ENCODE measurements at places on chromosomes 3 and 15.

- no peak for DNase-seq
These were observed 45.9 kb downstream of the NIPA2 start for GRCh38 chr15:22884344-22884743.

- no peak for DNase-seq
These were observed 83.0 kb downstream of the PDCD6IP start for GRCh38 chr3:33881156-33882064.

DNA sequence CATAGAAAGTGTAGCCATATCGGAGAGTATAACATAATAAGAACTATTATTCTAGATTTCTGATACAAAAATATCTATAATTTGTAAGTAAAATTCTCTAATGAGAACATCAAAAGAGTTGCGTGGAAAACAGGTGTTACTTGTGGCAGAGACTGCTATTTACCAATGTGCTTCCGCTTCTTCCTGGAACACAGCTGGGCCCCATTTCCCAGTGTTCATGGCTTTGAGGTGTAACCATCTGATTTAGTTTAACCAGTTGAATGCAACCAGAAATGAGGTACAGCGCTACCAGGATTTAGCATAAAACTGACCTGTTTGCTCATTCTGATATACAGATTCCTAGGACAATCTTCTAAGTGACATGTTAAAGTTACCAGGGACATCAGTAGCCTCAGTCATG lies 1055.2 kb downstream of the IGSF11 start:
- no peak for DNase-seq

GRCh38 chr3:186110975-186111974 lies 2.4 kb upstream of the ETV5 start:
- no peak for DNase-seq

- DNase-seq = no peak
These were observed 38.8 kb downstream of the CRTAP start for GRCh38 chr3:33152363-33153360.

DNA sequence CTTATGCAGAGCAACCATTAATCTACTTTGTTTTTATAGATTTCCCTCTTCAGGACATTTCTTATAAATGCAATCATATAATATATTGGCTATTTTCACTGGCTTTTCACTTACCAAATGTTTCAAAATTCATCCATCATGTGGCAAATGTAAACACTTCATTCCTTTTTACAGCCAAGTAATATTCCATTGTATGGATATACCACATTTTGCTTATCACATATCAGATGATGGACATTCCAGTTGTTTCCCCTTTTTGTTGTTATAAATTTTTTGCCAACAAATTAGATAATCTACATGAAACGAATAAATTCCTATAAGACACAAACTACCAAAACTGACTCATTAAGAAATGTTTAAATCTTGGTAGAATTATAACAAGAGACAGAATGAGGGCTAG lies 79.8 kb upstream of the CSPG5 start:
- DNase-seq = no peak

DNA sequence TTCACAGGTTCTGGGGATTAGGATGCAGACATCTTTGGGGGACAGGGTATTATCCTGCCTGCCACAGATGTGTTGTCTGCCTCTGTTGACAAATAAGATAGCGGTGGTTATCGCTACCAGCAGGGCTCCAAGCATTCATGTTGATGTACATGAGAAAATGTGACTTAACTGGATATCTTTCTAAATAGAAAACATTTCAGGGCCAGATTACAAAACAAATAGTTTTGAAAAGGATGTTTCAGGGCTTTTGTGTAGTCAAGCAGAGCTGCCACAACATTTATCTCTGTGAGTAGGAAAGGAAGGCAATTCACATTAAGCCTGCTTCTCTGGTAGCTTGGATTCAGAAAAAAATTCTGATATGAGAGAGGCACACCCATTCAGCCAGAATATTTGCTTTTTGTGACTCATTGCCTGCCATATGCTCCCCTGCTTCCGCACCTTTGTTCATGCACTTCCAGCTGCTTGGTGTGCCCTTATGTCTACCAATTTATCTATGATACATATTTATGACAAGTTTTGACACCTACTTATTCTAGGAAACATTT lies 22.8 kb downstream of the PLS1 start:
- DNase-seq = no peak

GRCh38 chr15:54518156-54518882 lies 540.1 kb downstream of the UNC13C start:
- no peak for DNase-seq

GRCh38 chr3:177382944-177383343 lies 185.7 kb upstream of the TBL1XR1 start:
- DNase-seq = no peak

DNA sequence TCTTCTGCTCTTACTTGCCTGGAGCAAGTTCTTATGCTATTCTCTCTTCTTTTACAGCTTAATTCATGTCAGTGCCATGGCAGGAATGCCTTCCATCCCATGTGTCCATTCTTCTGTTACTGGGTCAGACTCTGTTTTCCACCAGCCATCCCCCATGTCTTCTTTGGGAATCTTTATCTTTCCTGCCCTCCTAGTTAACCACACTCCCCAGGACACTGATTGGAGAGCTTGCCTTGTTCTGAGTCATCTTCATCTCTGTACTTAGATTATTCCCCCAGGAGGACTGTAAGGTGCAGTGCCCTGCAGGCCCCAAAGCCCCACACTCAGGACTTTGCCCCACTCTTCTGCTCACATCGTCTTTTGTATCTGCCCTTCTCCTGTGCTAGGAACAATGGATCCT lies 3.6 kb downstream of the ABHD17C start:
- no peak for DNase-seq

- no peak for DNase-seq
These were observed 78.1 kb upstream of the RNF7 start for GRCh38 chr3:141659821-141660613.

DNA sequence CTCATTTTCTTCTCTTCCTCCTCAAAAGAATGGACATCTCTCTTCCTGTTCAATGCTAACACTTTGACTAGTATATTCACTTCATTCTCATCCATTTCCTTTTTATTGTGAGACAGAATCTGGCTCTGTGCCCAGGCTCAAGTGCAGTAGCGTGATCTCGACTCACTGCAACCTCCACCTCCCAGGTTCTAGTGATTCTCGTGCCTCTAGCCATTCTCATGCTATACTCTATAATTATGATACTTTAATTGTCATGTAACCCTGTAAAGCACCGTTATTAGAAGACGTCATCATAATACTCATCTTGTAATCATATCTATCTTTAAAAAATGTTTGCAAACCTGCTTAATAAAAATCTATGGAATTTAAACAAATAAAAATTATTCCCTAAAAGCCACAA lies 107.0 kb downstream of the SHOX2 start:
- no peak for DNase-seq

- no peak for DNase-seq
These were observed 7.7 kb downstream of the HOMER2 start for GRCh38 chr15:82944821-82945220.

DNA sequence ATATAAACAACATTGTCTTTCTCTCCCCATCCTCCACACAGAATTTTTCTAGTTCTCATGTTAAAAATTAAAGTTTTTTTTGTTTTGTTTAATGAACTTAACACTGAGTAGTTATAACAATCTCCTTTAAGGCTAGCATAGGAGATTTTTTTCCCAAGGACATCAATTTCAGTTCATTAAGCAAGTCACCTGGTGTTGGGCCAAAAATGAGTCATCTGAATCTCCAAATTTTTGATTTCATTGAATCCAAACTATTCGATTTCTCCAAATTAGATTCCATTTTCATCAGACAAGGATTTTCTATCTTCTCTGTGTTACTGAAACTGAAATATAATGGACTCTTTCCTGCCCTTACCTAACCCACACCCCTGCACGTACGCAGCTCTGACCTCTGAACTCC lies 631.4 kb upstream of the MDFIC2 start:
- DNase-seq = no peak

- DNase-seq = no peak
These were observed 352.6 kb upstream of the TGFBR2 start for GRCh38 chr3:30253832-30254231.

GRCh38 chr3:42173307-42173706 lies 82.2 kb downstream of the TRAK1 start:
- no peak for DNase-seq

DNA sequence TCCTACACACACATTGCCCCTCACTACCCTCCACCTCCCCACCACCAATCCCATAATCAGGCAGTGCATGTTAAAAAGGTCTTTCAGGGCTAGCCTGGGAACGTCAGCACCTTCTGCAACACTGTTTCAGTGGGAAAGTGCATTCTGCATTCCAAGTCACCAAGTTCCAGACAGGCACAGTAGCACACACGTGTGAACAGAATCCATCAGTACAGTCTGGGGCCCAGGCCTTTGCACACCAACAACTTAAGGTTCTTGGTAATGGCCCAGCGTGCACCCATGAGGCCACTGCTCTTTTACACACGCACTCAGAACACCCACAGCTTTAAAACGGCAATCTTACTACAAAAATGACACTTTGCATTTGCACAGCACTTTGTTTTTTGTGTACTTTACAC lies 1.2 kb downstream of the ANXA2 start:
- no peak for DNase-seq

DNA sequence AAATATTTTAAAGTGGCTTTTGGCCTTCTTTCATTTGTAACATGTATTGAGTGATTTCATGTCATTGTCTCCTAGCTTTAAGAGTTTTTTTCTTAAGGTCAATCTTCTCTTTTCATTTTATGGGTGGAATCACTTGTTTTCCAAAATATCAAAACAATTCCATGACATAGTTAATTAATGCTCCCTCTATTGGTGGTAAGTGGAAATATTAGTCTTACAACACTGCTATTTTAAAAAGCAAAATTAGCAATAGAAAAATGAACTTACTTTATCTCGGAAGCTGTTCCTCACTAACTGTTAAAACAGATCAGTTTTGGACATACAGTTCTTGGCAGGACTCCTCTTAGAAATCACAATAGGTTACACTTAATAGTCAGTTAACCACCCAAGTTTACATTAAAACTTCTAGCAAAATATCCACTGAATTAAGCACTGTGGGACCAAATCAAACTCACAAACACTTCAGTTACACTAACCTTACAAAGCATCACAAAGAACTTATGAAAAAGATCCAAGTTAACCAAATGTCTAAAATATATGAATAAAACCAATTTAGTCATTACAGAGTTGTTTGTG lies 42.4 kb downstream of the TIGIT start:
- DNase-seq = no peak

DNA sequence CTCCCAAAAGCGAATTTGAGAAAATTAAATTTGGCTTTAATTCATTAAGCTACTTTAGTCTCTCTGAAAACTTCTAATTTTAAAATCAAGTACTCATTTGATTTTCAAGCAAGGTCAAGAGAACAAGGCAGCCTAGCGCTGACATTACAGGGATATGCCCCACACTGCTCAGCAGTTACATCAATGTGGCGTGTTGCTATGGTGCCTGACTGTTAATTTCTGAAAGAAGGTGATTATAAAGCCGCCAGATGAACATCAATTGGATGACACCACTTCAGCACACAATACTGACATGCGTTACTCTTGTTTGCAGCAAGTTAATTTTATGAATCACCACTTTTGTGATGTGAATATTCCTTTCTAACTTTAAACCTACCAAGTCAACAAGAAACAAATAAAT lies 284.4 kb downstream of the FOXP1 start:
- DNase-seq = no peak

DNA sequence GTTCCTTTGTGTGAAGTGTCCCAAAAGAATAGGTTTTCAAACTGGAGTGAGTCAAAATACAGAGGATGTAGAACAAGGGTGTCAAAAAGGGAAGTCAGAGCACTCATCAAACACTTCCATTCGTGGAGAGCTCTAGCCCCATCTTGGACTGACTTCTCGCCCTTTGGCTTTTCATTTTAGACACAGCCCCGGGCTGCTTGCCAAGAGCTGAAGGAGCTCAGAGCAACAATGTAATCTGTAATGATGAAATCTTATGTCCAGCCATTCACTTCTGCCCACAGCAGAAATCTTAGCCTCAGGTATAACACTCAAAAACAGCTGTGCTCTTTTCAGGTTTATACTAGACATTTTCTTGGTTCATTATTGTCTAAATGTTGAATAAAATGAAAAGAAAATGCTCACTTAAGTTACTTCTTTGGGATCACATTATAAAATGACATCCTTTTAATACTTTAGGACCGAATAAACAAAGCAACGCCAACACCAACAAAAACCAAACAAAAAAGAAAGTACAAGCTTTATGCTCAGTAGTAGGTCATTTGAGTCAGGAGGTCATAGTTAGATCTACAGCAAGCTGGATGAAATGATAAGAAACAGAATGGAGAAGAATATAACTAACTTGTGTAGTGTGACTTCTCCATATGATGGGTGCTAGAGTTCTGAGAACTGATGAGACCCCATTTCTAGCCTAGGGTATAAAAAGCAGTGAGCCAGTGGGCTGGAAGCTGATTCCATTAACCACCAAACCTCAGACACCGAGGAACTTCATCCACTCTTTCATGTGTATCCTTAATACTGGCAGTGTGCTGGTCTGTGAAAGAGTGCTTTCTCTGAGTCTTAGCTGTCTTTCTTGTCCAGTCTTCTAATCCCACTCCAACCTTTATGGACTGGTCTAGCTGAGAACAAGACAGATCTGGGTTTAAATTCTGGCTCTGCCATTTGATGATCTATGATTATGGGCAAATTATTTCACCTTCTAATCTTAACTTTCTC lies 131.8 kb upstream of the SLC7A14 start:
- no peak for DNase-seq

DNA sequence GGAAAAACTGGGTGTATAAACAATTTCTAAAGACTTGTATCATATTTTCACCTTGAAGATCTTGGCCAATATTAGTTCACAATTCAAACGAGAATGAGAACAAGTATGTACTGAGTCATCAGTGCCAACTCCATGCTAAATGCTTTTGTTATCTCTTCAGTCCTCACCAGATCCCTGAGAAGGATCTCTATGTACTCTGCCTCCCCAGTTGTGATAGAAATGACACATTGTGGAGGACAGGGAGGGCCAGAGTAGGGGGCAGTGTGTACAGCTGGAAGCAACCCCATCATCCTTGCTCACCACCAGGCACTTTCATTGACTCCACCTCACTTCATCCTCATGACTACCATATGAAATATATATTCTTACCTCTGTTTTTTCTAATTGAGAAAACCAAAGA lies 353.7 kb upstream of the SOX2 start:
- no peak for DNase-seq

DNA sequence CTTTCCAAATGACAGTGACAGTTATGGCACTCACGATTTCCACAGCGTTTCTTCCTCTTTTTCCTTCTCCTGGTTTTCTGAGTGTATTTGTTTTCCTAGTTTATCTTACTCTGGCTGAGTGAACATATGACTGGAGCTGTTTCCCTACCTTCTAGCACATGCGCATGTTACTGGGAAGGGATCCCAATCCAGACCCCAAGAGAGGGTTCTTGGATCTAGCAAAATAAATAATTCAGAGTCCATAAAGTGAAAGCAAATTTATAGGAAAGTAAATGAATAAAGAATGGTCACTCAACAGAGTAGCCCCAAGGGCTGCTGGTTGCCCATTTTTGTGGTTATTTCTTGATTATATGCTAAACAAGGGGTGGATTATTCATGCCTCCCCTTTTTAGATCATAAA lies 23.8 kb downstream of the METTL6 start:
- no peak for DNase-seq

GRCh38 chr3:14814411-14814871 lies 4.3 kb upstream of the FGD5 start:
- DNase-seq = no peak

All from central memory CD4-positive, alpha-beta T cell (primary cell).